Activated CD4-positive, alpha-beta T cell treated with anti-CD3 and anti-CD28 coated beads for 24 hours (primary cell): ENCODE measurements at places on chromosomes 1 and 21.

DNA sequence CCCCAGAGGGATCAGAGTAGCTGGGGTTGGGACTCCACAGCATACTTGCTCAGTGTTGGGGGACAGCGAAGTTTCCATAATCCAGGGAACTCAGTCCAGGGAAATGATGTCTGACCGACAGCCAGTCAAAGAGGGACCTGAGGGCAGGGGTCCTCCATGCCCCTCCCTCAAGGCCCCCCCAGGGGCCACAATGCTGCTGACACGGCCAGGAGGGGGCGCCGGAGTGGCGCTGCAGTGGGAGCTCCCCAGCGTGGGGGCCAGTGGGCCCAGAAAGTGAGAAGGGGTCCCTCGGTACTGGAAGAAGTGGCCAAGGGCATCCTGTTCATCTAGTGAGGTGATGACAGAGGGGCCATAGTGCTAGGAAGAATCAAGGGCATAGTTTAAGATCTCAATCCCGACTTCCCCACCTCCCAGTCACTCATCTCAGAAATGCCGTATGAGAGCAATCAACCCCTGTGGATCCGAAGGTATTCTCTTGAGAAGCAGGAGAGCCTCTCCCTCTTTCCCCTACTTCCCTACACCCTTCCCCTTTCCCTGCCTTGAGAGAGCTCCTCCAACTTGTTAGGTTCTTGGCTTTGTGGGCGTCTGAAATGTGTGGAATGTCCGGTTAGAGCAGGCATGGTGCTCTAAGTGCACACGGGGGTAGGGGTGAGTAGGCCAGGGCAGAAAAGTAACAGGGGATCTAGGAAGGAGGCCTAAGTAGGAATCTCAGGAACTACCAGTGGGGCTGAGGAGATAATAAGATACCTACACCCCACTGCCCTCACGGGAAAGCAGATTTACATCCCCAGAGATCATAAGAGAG lies 4.1 kb downstream of the NUDT17 start:
- DNase-seq: no peak

GRCh38 chr1:24888971-24889676 lies 41.0 kb downstream of the RUNX3 start:
- no peak for DNase-seq

DNA sequence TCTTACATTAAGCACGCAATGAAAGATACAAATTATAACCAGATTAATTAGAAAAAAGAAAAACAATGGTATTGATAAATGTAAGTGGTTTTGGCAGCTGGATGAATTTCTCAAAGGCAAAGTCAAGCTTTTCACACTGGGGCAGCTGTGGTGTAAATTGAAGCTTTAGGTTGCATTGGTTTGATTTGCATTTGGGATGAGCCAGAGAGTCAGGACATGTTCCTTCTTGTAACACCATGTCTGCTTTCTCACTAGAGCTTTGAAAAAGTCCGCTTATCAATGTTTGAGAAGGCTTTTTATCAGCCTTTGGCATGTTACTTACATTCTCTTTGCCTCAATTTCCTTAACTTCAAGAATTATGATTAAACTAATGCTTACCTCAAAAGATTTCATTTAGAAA lies 173.9 kb downstream of the GPATCH2 start:
- DNase-seq: no peak

DNA sequence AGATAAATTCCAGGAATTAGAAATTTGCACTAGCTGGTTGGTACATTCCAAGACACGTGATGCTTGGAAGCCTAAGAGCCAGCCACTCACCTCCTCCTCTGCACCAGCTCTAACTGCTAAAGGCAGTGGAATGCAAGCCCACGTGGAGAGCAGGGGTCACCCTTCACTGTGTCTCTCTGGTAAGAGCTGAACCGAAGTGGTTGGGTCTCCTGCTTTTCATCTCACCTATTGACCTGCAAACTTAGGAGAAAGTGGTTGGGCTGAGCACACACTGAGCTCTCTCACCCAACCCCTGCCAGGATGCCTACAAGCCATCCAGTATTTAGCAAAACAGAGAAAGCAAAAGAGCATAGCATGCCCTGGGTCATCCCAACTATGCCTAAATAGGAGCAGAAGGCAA lies 19.3 kb downstream of the HAO2 start:
- DNase-seq: no peak

- DNase-seq: no peak
These were observed 17.1 kb downstream of the RPAP2 start for GRCh38 chr1:92315766-92316599.

DNA sequence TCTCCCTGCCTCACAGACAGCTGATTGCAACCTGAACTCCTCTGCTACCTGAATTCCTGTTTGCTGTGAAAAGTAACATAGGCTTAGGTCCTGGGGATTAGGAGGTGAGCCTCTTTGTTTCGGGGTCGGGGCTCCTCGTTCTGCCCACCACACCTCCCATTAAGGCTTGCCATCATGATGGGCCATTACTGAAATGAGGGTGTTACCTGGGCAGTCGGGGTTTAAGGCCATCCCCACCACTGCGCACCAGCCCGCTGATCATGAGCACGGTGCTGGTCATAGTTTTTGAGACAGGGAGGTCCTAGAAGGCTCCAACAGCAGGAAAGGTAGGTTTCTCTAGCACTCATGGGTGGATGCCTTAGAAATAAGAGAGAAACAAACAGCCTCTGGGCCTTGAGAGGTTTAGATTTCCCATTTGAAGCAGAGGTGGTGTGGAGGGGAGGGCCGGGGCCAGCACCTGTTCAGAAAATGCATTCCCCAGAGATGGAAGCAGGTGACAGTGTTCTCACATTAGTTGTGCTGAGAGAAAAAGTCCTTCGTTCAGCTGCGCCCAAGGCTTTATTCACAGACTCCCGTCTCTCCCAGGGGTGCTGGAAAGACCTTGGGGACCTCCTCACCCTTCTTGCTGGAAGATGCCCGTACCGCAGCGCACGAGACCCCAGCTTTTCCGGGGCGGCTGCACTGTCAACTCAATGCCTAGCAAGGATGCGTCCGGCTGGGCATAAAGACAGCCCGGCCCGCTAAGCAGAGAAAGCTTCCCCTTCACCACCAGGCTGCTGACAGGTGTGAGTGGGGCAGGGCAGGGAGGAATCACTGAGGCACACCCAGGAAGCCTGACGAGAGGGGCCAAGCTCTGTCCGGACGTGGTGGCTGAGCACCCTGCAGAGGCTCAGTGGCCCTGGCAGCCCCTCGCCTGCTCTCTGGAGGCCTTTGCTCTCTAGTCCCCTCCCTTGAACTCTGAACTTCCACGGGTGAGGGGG lies 125.5 kb downstream of the PGBD5 start:
- no peak for DNase-seq

DNA sequence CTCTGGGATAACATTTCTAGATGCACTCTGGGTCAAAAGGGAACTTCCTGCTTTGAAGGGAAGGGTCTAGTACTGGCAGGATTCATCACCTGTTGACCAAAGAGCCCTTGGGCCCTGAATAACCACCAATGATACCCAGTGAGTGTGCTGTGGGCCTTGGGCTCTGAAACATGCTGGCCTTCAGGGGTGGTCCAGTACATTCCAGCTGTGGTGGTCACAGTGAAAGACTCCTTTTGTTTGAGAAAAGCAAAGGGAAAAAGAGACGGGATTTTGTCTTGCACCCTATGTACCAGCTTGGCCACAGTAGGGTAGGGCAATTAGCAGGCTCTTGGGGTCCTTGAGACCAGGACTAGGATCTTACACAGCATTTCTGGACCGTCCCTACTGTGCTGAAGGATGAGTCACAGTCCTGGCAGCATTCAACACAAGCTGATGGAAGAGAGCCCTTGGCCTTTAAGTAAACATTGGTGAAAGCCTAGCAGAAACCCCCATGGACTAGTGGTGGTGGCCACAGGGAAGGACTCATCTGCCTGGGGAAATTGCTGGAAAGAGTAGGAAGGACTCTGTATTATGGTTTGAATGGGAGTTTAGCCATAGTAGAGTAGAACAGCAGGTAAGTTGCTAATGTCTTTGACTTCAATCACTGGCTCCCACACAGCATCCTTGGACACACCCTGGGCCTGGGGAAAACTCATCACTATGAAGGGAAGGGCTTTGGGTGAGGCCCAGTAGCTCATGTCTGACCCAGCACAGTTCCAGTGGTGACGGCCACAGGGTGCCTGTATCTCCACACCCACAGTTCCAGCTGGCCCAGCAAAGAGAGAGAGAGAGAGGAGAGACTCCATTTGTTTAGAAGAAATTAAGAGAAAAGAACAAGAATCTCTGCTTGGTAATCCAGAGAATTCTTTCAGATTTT lies 87.5 kb downstream of the COL24A1 start:
- no peak for DNase-seq

GRCh38 chr1:5742032-5742431 lies 250.2 kb downstream of the NPHP4 start:
- DNase-seq: no peak

- DNase-seq: no peak
These were observed 535 bp upstream of the DISC1 start for GRCh38 chr1:231625975-231626534.

GRCh38 chr1:17970757-17971156 lies 136.8 kb upstream of the IGSF21 start:
- no peak for DNase-seq

DNA sequence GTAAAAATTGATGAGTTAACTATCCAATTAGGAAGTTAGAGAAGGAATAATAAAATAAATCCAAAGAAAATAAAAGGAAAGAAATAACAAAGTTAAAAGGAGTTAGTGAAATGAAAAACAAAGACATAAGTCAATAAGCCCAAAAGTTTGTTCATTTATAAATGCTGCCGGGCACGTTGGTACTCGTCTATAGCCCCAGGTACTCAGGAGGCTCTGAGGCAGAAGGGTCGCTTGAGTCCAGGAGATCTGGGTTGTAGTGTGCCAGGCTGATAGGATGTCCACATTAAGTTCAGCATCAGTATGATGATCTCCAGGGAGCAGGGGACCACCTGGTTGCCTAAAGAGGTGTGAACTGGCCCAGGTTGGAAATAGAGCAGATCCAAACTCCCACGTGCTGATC lies 35.5 kb upstream of the VANGL1 start:
- no peak for DNase-seq

DNA sequence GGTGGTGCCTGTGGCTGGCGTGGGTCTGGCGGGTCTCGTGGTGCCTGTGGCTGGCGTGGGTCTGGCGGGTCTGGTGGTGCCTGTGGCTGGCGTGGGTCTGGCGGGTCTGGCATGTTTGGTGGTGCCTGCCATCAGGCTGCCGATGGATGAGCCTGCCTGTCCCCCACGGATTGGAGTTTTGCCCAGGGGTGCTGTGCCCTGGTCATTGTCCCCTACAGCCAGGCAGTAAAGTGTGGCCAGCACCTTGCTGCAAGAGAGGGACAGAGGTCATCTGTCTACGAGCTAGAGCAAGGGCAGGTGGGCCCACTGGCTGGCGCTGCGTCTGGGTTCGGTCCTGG lies 41.8 kb downstream of the SKI start:
- no peak for DNase-seq

GRCh38 chr1:207919523-207920170 lies 8.7 kb upstream of the CD34 start:
- no peak for DNase-seq

GRCh38 chr1:15005116-15005515 lies 148.4 kb upstream of the TMEM51 start:
- DNase-seq: no peak

DNA sequence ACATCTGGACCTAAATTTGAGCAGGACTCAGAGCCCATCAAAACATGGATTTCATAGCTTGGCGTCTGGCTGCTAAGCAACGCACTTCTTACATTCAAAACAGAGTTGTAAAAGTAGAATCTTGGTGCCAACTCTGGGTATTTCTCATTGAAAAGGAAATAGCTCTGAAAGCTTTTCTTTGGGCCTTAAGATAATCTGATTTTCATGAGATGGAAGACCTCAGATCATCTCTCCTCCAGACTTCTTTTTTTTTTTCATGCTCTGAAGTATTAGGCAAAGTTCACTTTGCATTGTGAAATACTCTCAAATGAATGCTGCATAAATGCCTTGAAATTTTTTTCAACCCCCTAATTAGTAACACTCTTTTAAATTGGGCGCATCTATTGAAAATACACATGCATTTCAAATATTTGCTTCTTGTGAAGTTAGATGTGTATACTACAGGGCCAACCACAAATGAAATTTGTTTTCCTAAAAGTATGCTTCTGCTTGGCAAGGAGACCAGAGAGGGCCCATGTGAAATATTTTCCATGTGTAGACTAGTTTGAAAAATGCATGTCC lies 4.2 kb downstream of the ADAMTS5 start:
- no peak for DNase-seq

DNA sequence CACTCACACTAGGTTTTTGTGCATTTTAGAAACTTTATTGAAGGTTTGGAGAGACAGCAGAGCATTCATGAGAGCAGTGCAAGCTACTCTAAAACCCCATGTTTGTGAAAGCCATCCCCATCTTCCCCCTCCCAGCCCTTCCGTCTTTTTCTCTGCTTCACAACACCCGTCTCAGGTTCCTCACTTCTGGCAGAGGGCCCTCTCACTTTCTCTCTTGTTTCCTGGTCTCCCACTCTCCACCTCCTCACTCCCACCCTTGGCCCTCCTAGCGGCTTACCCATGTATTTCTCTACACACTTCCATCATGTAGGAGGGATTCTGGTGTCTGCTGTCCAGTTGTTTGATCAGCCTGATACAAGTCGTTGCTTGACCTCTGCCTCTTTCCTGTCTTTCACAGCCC lies 92.7 kb downstream of the LRRC8C start:
- DNase-seq: no peak

GRCh38 chr1:167065471-167065870 lies 24.7 kb downstream of the GPA33 start:
- no peak for DNase-seq

DNA sequence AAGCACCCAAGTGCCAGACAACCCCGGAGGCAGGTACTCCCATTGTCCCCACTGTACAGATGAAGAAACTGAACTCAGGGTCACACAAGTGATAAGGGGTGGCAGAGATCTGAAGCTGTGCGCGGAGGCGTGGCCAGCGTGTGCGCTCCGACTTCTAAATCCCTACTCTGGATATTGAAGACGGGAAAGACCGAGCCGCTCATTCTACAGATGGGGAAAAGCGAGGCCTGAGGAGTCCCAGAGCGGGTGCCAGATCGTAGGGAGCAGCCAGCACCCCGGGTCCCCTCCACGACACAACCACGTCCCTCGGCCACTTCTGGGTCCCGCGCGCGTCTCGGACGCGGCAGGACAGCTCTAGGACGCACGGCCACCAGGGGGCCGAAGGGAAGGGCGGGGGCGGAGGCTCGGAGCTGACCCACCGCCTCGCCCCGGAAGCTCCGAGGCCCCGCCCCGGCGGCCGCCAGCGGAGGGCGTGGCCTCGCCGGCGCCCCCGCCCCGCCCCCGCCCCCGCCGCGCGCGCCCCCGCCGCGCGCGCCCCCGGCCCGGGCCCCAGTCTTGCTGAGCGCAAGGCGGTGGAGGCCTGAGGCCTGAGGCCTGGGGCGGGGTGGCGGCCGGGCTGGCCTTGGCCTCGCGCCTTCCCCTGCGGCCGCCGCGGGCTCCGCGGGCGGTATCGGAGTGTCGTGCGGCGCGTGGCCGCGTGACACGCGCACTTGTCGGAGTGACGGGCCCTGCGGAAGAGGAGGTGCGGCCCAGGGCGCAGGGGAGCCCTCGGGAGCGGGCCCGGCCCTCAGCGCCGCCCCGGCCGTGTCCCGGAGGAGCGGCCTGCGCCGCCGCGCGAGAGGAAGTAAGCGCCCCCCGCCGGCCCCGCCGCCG lies at the start of gene H6PD:
Gene H6PD (plus strand): TSS at position 552 of the 873 bp plus-strand sequence. CDS start 10,161 bp downstream, outside the sequence.
- peak; percentile 49 for DNase-seq
